ENCODE measurements at places on chromosomes 16 and 17.

- DNase-seq: no peak
Measured at GRCh38 chr17:68378268-68379176, 78.8 kb downstream of the WIPI1 start.

GRCh38 chr17:9380361-9380760 is 195.3 kb downstream of the STX8 start:
- DNase-seq: no peak

DNA sequence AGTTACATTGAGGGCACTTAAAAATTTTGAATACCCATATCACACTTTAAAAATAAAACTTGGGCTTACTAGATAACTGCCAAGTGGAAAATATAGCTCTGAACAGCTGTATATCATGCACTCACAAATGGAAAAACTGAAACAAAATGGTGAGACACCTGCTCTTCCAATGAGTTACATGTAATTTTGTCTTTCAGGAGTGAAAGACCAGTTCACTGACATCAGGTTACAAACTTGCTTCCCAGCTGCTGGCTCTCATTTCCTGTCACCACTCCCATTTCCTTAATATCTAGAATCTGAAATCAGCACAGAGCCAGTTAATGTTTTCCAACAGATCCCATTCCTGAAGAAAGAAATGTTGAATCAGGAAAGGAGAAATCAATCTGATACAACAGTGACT is 10.8 kb downstream of the CSNK2A2 start:
- DNase-seq: no peak

GRCh38 chr16:27448532-27449433 is 46.8 kb downstream of the IL21R start:
- peak; percentile 44 for DNase-seq

DNA sequence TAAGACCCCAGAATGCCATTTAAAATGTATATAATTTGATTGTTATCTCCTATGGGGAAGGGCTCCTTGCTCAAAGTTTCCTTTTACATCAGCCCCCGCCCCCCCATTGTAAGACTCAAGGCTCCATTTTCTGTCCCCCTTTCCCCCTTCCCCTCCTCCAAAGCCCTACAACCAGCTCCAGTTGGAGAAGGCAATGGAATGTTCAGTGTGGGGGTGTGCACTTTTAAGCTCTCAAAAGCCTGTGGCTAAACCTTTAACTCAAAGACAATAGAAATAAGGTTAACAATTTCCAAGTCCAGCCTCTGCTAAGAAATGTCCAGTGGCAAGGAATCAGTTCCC is 114.7 kb downstream of the NOG start:
- DNase-seq: no peak

DNA sequence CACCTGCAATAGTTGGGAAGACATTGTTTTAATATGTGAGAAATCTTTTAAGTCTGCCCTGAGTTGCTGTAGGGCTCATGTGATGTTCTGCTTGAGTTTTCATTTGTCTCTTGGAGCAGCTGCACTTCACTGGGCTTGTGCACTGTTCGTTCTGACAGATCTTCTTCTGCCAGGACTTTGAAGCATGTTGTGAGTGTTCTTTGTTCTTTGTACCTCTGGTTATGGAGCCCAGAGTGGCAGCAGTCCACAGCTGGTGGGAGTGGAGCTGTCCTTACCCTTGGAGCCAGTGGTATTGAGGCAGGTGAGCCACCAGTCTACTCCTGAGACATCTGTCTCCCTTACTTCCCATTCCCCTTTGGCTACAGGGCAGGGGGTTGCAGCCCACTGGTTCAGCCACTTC is 64.6 kb downstream of the GNAO1 start:
- no peak for DNase-seq

DNA sequence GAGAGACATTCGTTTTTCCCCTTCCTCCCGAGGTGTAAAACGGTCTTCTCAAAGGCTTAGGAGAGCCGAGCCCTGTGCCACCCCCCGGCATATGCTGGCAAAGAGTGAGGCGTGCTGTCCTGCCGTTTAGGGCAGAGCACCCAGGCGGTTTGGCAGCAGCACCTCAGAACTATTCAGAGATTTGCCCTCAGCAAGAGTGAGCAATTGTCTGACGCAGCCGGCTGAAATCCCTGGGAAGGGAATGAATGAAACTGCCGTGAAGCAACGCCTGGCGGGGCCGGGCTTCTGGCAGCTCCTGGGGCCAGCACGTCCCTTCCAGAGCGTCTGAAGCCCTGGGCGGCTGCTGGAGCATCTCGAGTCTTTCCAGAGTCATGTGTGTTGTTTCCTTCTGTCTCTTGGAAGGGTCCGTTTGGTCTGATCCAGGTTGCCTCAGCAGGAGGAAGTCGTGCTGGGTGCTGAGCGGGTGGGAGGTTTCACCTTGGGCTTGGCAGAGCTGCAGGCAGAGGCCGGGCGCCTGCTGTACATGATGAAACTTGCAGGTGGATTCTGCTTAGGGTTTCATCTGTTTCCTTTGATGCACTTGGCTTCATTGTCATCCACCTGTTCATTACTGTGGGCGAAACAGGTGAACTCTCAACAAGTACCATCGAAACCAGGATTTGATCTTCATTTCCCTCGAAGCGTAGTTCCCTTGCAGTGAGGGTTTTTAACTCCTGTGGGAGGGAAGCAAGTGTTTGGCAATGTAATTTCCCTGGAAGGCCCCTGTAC is 35.4 kb downstream of the TBCD start:
- DNase-seq: peak; percentile 82

- DNase-seq: no peak
Measured at GRCh38 chr17:81354954-81355347, 40.3 kb upstream of the BAHCC1 start.

GRCh38 chr16:48623304-48624016 is 13.5 kb upstream of the N4BP1 start:
- peak; percentile 13 for DNase-seq

DNA sequence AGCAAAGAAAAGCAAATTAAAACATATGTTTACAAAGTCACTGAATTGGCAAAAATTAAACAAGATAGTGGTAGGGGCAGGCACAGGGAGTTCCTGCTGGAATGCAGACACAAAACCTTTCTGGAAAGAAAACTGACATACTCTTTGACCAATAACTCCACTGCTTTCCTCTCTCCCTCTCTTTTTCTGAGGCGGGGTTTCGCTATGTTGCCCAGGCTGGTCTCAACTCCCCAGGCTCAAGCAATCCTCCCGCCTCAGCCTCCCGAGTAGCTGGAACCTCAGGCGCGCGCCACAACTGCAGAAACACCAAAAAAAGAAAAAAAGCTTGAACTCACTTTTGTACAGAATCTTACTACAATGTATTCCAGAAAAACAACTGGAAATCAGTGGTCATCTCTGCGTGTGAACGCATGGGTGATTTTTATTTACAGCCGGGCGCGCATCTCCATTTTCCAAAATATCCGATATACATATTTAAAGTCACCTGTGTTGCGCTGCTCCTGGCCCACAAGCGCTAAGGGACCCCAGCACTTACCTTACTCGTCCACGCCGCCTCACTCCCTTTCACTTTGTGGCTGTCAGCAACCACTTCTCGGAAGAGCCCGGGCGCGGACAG is 480 bp downstream of the TXNL4B start:
- DNase-seq: no peak

GRCh38 chr17:73138541-73139138 is 26.2 kb upstream of the SSTR2 start:
- DNase-seq: peak; percentile 3

DNA sequence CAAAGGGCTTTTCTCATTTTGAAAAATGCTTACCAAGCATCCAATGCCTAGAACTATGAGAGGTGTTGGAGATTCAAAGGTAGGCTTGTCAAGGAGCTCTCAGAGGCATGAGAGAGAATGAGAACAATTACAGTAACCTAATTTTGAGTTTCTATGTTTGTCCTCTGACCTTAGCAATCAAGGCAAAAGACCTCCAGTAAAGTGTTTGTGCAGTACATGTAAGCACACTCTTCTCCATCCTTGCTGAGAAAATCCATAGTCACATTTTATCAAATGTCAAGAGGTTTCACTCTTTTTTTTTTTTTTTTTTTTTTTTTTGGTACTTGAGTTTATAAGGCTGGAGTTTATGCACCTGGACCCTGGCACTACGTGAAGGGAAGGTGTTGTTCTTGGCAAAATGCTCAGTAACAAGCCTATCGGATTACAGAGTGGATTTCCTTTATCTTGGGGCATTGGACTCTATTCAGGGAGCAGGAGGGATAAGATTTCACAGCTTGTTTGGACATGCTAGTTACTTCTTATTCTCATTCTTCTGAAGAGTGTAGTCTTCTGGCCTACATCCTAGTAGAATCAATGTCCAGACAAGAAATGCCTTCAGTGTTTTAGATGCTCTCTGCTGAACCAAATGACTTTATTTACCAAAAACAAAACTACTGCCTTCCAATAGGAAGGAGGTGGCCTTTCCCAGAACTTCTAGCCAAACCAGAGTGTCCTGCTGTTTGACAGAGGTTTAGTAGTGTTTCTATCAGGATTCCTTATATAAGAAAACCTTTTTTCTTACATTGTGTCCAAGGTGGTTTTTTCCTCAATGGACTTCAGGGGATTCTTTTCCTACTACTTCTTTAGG is 21.9 kb downstream of the KCNJ2 start:
- no peak for DNase-seq

DNA sequence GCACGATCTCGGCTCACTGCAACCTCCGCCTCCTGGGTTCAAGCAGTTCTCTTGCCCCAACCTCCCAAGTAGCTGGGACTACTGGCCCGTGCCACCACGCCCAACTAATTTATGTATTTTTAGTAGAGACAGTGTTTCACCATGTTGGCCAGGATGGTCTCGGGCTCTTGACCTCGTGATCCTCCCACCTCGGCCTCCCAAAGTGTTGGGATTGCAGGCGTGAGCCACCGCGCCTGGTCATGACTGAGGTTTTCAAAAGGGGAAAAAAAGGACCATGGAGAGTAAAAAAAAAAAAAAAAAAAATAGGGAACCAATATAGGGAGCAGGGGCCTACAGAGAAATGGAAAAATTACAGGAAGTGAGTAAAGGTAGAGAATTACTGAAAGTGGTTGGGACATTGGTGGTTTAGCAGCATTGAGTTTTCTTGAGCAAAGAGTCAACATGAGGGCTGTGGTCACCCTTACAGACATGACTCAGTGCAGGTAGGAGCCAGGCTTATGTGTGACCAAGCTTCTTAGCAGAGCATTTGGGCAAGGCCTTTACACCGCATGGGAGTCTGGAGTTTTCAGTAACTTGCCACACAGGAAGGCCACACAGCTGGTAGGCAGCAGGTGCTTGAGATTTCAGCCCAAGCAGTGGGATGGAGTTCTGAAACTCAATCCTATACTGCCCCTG is 447.3 kb downstream of the HS3ST3B1 start:
- no peak for DNase-seq

- no peak for DNase-seq
Measured at GRCh38 chr17:63476854-63477479, at the start of gene ACE. Gene ACE (plus strand): TSS chr17:63477061. CDS start chr17:63477095, 34 bp downstream.

GRCh38 chr16:79532273-79532672 is 68.3 kb downstream of the MAF start:
- no peak for DNase-seq

- DNase-seq: no peak
Measured at GRCh38 chr17:71511266-71511995, 609.4 kb upstream of the SOX9 start.

GRCh38 chr16:5001571-5001970 is 32.2 kb downstream of the NAGPA start:
- DNase-seq: no peak

GRCh38 chr17:6639014-6639585 is 1.4 kb downstream of the KIAA0753 start:
- no peak for DNase-seq

- no peak for DNase-seq
Measured at GRCh38 chr16:22348291-22348690, 26.1 kb downstream of the CDR2 start.

GRCh38 chr17:38867968-38868816 is 1.7 kb upstream of the LASP1 start:
- no peak for DNase-seq

- no peak for DNase-seq
Measured at GRCh38 chr17:67477687-67478086, 100.6 kb downstream of the PITPNC1 start.

- DNase-seq: peak; percentile 88
Measured at GRCh38 chr16:12436201-12436657, 367.5 kb downstream of the CPPED1 start.

DNA sequence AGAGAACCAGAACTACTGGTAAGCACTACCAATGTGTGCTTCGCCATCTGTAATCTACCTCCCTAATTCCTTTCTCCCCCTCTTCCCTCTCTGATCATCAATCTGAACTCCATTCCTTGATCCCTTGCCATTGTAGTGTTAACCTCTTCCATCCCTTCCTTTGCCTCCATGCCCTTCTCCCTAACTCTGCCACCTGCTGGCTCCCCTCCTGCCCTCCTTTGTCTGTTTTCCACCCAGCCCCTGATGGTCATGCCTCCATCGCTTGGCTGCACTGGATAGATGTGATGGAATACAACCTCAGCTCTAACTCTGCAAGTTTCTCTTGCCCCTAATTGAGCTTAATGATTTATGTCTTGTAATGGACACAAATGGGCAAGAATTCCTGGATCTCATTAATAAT is 108.2 kb upstream of the ASIC2 start:
- no peak for DNase-seq

GRCh38 chr17:13885953-13886889 is 183.1 kb upstream of the COX10 start:
- no peak for DNase-seq

- DNase-seq: no peak
Measured at GRCh38 chr17:7466639-7467341, 12.6 kb downstream of the ZBTB4 start.

- DNase-seq: no peak
Measured at GRCh38 chr17:70288540-70289290, 119.4 kb downstream of the KCNJ2 start.

- no peak for DNase-seq
Measured at GRCh38 chr16:11686713-11687380, 18.6 kb downstream of the SNN start.

- no peak for DNase-seq
Measured at GRCh38 chr16:53876811-53877210, 172.9 kb downstream of the FTO start.

DNA sequence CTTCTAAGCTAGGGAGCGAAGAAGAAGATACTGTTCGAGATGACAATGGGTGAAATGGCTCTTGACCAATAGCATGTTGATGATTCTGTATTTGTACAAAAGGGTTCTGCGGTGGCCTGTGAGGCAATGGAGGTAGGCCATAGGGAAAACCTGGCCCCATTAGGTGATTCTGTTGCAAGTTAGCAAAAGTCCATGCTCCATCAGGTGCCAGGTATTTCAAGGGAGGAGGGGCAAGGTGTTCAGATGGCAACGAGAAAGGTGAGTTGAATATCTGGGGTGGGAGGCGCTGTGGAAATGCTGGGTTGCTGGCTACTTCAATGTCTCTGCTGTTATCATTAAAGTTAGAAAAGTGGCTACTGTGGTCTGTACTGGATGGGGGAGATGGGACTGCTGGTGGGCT is 62.8 kb downstream of the CACNG1 start:
- DNase-seq: no peak

Data from DMS79 (cell line).